Cerebellar nuclear complex (tissue), 1 donor: ENCODE measurements at places on chromosomes 7 and 10.

DNA sequence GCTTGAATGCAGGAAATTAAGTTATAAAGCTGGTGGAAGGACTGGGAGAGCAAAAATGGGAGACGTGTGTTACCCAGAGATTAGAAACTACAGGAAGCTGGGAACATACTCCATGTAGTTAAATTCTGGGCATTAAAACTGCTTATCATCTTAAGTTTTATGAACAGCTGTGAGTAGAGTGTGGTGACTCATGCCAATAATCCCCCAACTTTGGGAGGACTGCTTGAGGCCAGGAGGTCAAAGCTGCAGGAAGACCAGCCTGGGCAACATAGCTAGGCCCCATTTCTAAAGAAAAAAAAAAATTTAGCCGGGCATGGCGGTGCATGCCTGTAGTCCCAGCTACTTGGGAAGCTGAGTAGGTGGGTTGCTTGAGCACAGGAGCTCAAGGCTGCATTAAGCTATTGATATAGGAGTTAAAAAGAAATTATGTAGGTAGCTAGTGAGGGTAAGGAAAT, 56.2 kb upstream of the SEPHS1 start:
- DNase-seq, result no peak

DNA sequence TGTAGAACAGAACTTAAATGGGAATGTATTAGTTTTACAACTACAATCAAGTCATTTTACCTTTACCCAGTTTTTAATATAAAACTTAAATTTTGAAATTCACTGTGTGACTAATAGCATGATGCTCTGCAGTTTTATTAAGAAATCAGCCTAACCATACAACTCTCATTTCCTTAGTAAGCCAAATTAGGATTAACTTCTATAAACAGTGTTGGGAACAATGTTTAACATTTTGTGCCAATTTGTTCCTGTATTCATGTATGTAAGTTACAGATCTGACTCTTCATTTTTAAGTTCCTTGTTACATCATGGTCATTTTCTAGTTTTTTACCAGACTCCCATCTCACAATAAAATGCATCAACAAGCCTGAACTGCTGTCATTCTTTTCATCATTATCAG, 209.8 kb downstream of the ZEB1 start:
- DNase-seq, result no peak

DNA sequence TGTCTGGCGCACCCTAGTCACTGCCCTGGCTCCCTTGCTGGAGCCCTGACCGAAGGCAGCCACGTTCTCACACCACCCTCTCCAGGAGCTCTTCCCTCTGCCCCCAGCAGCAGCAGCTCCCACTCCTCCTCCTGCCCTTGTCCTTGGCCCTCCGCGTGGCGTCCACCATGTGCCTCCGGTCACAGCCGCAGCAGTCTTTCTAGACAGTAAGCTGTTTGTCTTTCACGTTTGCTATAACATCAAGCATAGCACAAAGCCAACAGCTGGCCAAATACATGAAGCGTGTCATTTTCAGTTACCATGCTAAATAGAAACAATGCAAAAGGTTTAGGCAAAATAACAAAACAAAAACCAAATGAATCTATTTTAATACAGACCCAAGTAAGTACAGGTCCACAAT, 3.3 kb downstream of the PITRM1 start:
- no peak for DNase-seq

- no peak for DNase-seq
Measured at GRCh38 chr7:28984217-28984616, 26.1 kb upstream of the TRIL start.

GRCh38 chr10:132420981-132421846, 24.2 kb downstream of the PWWP2B start:
- no peak for DNase-seq

DNA sequence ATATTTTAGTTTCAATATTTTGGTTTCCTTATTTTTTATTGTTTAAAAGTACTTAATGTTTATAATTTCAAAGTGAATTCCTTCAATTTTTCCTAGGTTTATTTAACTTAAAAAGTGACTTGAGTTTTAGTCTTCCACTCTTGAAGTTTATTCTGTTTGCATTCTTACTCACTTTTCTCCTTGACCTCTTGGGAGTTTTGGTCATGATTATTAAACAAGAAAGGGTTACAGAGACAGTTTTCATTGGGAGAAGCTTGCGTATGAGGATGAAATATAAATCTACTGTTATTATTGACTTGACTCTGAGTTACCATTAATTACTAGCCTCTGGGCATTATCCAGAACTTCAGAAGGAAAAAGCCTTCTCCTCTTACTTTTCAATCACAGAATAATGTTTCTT, 216.0 kb downstream of the BMPER start:
- no peak for DNase-seq

- DNase-seq, result no peak
Measured at GRCh38 chr10:3926258-3926657, 141.2 kb upstream of the KLF6 start.

GRCh38 chr7:70154521-70155180, 556.4 kb downstream of the AUTS2 start:
- no peak for DNase-seq

DNA sequence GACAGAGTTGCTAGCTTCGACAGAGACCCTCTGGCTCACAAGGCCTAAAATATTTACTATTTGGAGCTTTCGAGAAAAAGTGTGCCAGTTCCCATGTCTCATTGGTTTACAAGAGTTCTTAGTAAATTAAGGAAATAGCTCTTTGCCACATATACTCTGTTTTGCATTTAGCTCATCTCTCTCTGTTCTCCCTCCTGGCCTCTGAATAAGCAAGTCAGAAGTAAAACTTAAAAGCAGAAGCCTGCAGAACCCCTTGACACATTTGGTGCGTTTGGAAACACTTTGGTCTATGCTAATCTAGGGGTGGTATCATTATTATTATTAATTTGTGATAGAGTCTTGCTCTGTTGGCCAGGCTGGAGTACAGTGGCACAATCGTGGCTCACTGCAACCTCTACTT, 6.4 kb downstream of the CARD11 start:
- DNase-seq, result no peak

DNA sequence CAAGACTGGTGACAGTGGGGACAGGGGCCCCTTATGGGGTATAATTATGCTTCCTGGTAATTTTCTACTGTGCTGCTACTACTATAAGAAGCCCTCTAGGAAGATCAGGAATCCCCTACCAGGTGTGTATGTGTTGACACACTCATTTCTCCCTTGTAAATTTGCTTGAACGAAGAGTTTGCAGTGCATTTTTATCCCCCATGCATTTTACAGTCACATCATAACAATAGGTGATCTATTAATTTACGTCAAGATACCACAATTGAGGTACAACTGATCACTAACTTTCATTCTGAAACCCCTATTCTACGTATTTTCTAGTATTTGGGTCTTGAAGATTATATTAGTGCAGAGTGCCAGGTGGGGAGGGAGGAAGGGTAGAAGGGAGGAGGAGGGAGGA, 252.2 kb downstream of the NSUN6 start:
- no peak for DNase-seq

DNA sequence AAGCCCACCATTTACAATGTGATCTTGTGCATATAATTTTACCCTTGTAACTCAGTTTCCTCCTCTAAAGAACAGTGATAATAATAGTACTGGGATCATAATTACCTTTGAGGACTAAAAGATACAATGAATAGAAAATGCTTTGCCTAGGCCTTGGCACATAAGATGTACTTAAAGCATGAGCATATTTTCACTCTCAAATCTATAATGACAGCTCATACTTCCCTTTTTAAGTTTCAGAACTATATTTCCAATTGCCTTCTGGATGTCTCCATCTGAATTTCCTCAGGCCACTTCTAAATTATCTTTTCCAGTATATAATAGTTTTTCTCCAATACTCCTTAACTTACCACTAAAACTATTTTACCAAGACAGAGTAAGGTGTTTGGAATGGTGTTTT, 13.3 kb upstream of the ITGB8 start:
- no peak for DNase-seq

DNA sequence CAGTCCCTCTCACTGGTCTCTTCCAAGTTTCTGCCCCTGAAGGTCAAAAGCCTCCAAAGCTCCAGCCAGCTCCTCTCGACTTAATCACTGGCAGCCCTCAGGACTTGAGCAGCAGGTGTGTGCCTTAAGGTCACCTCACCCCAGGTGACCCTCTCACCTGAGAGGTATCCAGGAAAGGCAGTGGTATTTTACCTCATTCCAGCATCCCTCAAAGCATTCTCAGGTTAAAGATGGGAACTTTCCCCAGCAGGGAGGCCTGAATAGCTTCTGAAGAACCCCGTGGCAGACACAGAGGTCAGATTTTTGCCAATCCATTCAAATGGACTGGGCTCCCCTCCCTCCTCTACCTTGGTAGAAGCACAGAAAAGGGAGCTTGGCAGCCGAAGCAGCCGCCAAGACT, 148.2 kb downstream of the GFRA1 start:
- no peak for DNase-seq

DNA sequence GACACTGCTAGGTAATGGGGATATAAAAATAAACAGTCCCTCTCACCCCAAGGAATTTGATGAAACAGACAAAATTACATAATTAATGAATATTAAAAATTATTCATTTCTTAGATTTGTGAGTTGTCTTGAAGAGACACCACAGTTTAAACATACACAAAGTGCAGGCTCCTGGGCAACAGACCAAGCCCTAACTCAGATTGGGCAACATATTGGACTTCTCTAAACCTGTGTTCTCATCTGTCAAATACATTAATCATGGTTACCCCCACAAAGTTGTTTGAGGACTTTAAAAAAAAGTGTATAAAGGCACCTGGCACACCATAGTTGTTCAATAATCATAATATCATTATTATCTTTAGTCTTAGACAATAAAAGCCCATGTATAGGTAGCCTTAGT, 62.5 kb upstream of the CAPZA2 start:
- DNase-seq, result no peak

DNA sequence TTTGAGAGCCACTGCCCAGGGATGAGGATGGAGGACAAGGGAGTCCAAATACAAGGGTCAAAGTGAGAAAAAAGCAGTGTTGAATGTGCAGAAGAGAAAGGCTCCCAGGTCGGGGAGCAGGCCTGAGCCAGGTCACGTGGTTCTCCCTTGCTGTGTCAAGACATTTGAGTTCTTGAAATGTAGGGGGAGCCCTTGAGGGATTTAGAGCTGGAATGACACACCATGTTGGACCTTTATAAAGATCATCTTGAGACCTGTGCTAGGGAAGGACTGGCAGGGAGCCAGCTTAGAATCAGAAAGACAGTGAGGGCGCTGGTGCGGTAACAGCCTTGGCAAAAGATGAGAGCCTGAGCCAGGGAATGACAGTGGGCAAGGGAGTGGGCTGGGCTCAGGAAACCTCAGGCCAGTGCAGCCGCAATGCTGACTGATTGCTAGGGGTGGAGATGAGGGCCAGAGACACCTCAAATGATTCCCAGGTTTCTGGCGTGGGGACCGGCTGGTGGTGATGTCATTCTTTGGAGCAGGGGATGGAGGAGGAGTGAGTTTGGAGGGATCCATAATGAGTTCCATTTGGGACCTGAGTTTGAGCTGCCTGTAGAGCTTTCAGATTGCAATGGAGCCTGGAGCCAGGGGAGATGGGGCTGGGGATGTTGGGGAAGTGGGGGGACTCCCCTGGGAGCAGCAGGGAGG, 120.1 kb downstream of the PTPN20 start:
- no peak for DNase-seq

DNA sequence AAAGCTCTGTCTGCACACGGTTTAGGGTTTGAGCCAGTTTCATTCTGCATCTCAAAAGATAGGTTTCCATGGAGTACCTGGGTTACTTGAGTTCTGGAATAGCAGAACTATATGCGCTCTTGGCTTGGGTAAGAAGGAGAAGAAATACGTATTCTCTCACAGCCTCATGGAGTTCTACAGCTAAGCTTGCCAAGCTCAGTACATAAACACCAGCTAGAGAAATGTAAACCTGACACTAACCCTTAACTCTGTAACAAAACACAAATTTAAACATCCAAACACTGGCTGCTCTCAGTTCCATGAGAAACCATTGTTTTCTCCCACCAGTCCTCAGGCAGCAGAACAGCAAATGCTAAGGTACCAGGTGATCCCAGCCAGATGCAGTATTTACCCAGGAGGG, 557.2 kb downstream of the INHBA start:
- no peak for DNase-seq

GRCh38 chr10:1515780-1516491, 221.4 kb downstream of the ADARB2 start:
- no peak for DNase-seq

DNA sequence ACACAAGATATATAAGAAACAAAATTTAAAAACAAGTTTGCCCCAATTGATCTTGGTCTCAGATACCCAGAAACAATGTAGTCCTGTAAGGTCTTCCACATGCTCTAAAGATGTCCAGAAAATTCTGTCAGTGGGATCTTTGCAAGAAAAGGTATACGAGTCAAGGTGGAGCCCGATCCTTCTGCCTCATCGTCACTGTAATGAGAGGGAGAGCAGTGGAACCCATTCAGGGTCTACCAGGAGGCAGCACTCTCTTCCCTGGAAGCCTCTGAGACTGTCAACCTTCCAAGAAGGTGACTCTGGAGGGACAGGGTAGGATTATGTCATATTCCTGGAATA, 112.8 kb downstream of the JCAD start:
- no peak for DNase-seq

- no peak for DNase-seq
Measured at GRCh38 chr10:119101366-119102098, 2.4 kb upstream of the DENND10 start.

- no peak for DNase-seq
Measured at GRCh38 chr10:44969854-44970253, 8.8 kb downstream of the DEPP1 start.

DNA sequence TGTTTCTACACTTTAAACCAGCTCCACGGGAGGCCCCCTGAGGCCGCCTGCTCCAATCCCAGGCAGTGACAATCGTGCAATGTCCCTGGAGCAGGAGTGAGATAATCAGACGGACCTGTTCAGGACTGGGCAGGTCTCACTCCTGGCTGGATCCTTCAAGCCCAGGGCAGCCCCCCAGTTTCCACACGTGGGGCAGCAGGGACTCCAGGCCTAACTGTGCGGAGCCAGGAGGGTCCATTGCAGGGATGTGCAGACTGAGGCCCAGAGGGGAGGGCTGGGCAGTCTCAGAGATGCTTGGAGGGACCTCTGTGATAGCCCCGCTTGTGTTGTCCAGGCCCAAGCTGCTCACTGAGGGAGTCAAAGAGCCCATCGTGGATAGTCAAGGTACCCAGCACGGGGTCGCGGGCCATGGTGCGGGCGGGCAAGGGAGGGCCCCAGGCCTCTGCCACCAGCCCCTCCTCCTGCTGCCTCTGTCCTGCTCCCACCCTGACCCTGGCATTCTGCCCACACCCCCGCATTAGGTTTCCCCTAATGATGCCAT, 110.5 kb upstream of the KCTD7 start:
- DNase-seq, result no peak

GRCh38 chr10:65968871-65969270, 957.0 kb upstream of the LRRTM3 start:
- DNase-seq, result no peak

DNA sequence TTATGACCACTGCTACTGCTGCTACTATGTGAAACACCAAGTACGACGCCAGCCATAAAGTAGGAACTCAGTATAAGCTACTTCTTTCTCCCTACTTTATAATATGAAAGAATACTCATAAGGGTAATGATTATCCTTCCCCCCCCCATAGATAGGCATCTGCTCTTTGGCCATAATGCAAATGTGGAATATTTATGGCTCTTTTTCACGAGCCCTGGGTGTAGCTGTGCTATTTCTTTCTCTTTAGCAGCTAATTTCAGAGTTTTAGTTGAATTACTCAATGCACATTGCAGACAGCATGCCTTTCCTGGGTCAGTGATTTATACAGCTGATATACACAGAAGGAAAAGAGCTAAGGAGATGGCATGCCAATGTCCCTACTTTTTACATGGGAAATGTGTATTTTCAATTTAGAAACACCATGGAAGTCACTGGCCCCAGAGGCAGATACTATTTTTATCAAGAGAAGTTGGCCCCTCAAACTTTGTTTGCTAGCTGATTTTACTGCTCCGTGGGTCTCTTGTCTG, 234.1 kb upstream of the KIAA1217 start:
- DNase-seq, result no peak
